ENCODE measurements at places on chromosomes 12 and 14.
A peak's percentile ranks its signal among the peaks of the same experiment; 100 is the strongest.

- H3K4me3 ChIP-seq = no peak overlapping the region
- H3K27ac ChIP-seq = no peak overlapping the region
- no peaks in the 10 kb centered on the region for H3K27me3 ChIP-seq
- H3K36me3 ChIP-seq = no peaks in the 10 kb centered on the region
- no peak for DNase-seq
Measured at GRCh38 chr12:28776220-28776619, 372.9 kb upstream of the FAR2 start.

DNA sequence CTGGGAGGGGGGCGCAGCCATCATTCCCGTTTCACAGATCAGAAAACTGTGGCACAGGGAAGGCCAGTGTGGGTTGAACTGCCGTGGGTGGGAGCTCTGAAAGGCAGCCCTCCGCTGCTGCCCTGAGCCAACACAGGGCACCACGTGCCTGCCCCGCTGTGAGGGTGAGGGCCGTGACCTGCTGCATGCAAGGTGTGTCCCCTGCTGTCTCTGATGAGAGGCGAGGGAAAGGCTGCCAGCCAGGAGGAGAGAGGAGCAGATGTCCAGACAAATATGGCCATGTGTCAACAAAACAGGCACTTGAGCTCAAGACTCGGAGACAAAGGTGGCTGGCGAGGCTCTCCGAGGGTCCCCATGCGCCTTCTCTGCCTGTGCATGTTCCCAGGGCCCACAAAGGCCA is 108.8 kb downstream of the RBM19 start:
- no peak overlapping the region for H3K27ac ChIP-seq
- no peak overlapping the region for H3K4me3 ChIP-seq
- peaks cover 54% of the 10 kb centered on the region for H3K36me3 ChIP-seq
- no peak for DNase-seq

DNA sequence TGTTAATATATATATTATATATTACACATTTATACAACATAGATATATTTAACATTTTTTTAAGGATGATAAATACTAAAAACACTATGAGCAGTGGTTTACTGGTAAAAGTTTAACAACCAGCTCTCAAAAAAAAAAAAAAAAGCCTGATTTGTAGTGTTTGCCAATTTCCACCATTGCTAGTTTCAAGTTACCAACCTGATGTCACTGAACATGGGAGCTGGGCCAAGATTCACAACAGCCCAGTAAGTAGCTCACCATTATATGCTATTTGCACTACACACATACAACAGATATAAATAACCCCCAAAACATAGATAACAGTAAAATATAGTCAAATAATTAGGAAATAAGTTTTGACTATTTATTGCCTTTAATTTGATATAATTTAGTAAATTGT is 28.9 kb upstream of the TMX1 start:
- H3K4me1 ChIP-seq = no peaks in the 10 kb centered on the region
- no peak overlapping the region for H3K4me3 ChIP-seq
- H3K36me3 ChIP-seq = no peaks in the 10 kb centered on the region
- no peak overlapping the region for H3K27ac ChIP-seq
- no peak for DNase-seq

GRCh38 chr14:89128311-89129026 is 288.6 kb downstream of the FOXN3 start:
- H3K27me3 ChIP-seq = no peaks in the 10 kb centered on the region
- DNase-seq = no peak
- H3K4me1 ChIP-seq = no peaks in the 10 kb centered on the region
- H3K27ac ChIP-seq = no peak overlapping the region

DNA sequence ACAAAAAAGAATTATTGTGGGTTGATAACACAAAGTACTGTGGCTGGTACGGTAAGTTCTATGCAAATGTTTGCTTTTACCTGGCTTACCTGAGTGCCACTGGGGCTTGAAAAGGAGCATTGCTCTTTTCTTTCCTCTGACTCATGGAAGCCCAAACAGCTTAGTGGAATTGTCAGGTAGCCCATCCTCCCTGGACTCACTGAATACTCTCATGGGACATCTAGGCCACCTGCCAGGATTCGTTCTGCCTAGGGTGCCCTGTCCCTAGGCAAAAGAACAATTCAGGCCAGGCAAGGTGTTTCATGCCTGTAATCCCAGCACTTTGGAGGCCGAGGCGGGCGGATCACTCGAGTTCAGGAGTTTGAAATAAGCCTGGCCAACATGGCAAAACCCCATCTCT is 22.5 kb upstream of the YAF2 start:
- H3K36me3 ChIP-seq = no peaks in the 10 kb centered on the region
- no peak overlapping the region for H3K27ac ChIP-seq
- no peaks in the 10 kb centered on the region for H3K27me3 ChIP-seq
- H3K4me3 ChIP-seq = no peak overlapping the region
- no peaks in the 10 kb centered on the region for H3K4me1 ChIP-seq

DNA sequence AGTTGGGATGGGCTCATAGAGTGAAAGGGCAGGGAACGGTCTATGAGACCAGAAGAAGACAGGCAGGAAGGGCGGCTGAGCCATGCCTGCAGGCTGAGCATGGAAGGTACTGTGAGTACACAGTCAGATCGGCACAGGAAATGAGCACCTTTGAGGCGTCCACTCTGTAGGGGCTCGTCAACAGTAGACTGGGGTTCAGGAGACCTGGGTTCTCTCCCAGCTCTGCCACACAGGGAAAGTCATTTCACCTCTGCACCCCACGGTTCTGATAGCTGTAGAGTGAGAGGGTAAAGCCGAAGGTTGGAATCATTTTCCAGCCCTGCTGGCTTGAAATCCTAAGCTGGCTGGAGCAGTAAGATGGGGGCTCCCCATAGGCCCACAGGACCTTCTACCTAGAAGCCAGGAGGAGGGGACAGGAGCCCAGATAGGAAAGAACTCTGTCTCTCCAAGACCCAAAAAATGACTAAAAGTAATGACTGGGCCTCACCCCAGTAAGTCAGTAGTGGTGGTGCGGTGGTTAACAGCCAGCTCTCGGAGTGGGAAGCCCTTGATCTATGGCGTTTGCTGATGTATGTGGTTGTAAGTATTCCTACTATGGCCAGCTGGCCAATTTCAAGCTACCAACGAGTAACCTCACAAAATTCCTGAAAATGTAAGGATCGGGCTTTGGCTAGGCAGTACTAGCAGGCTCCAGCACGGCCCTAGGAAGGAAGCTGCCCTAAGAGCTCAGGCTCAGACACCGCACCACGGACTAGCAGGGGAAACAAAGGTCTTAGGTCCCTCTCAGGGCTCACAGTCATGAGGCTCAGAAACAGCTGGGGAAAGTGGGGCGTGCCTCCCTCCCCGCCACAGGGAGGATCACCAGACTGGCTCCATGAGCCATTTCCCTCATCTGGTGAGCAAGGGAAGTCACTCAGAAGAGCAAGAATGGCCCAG is 10.3 kb upstream of the CD27 start:
- peaks cover 18% of the 10 kb centered on the region for H3K4me1 ChIP-seq
- DNase-seq = no peak
- no peaks in the 10 kb centered on the region for H3K27me3 ChIP-seq
- no peak overlapping the region for H3K27ac ChIP-seq

DNA sequence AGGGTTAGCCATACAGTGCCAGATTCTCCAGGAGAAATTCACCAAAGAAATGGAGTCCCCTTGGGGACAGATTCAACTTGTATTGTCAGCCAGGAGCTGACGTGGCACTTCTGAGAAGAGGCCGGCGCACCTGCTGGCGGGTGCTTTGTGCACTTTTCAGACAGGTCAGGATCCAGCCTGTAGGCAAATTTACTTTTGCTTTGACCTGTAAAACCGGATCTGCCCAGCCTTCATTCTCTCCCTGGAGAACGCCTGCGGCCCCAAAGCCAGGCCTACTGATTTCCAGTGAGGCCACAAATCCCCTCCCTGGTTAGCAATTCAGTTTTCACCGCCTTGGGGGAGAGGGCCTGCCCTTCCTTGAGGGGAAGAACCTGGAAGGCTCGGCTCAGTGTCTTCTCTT is 17.4 kb downstream of the P2RX4 start:
- DNase-seq = no peak
- H3K27ac ChIP-seq = no peak overlapping the region
- no peak overlapping the region for H3K4me3 ChIP-seq
- H3K27me3 ChIP-seq = no peaks in the 10 kb centered on the region
- peaks cover 18% of the 10 kb centered on the region for H3K4me1 ChIP-seq
- peaks cover 15% of the 10 kb centered on the region for H3K36me3 ChIP-seq

DNA sequence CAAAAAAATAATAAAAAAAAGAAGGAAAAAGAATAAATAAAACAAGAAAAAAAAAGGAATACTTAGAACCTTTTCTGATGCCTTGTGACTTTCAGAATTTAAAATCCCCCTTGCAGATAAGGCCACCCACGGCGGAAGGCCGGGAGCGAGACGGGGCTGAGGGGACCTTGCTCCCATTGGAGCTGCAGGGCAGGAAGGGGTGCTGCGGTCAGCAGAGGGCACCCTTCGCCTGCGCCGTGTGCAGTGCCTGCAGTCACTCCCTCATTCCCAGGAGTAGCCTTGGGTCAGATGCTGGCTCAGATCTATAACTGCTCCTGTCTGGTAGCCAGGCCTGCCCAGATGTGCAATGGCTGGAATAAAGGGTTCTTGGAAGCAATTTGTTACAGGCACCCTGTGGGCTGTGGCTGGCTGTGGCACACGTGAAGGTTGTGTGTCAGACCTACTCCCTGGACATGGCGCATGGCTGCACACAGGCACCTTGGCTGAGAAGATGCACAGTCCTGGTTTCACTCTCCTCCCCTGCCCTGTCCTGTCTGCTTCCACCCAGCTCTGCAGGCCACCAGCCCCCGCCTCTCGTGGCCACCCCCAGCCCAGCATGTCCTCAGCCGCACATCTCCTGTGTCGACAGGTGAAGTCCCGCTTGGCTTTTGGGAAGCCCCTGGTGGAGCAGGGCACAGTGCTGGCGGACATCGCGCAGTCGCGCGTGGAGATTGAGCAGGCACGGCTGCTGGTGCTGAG is 13.4 kb upstream of the ALDH2 start:
- H3K4me3 ChIP-seq = no peak overlapping the region
- H3K36me3 ChIP-seq = 0 out of 3 replicates have a peak, but pooled peaks cover 4% of the 10 kb centered on the region
- peaks cover 29% of the 10 kb centered on the region for H3K4me1 ChIP-seq
- H3K27me3 ChIP-seq = no peaks in the 10 kb centered on the region
- peak; percentile 84 for DNase-seq
- no peak overlapping the region for H3K27ac ChIP-seq

GRCh38 chr14:73630009-73630780 is 14.6 kb upstream of the DNAL1 start:
- H3K4me1 ChIP-seq = peaks cover 8% of the 10 kb centered on the region
- peak overlapping the region; percentile 8 for H3K27ac ChIP-seq
- H3K4me3 ChIP-seq = no peak overlapping the region
- H3K36me3 ChIP-seq = no peaks in the 10 kb centered on the region
- no peaks in the 10 kb centered on the region for H3K27me3 ChIP-seq

- H3K4me3 ChIP-seq = no peak overlapping the region
- H3K4me1 ChIP-seq = peaks cover 21% of the 10 kb centered on the region
- H3K27me3 ChIP-seq = no peaks in the 10 kb centered on the region
- DNase-seq = no peak
- H3K27ac ChIP-seq = no peak overlapping the region
Measured at GRCh38 chr12:124731869-124732268, 131.8 kb downstream of the SCARB1 start.

DNA sequence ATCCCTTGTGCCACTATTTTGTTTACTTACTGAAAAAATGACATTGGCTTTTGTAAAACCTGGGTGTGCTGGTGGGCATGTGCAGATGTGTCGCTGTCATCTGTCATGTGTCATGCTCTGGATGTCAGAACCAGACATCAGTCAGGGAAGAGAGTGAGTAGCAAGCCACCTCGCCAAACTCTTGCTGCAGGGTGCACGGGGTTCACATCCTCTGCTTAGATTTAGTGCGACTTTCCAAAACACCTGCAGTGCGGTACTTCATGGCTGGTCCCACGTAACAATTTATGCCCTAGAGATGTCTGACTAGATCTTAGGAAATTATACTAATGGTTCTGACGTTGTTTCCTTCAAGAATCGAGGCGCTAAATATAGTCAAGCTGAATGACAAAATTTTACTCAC is 106.7 kb downstream of the CRADD start:
- H3K27ac ChIP-seq = peak overlapping the region; percentile 51
- no peak overlapping the region for H3K4me3 ChIP-seq
- H3K27me3 ChIP-seq = no peaks in the 10 kb centered on the region
- peaks cover 24% of the 10 kb centered on the region for H3K4me1 ChIP-seq

- H3K36me3 ChIP-seq = no peaks in the 10 kb centered on the region
- no peak for DNase-seq
- no peaks in the 10 kb centered on the region for H3K27me3 ChIP-seq
- H3K27ac ChIP-seq = no peak overlapping the region
- no peaks in the 10 kb centered on the region for H3K4me1 ChIP-seq
- no peak overlapping the region for H3K4me3 ChIP-seq
Measured at GRCh38 chr12:119500209-119500608, 93.4 kb upstream of the TMEM233 start.

DNA sequence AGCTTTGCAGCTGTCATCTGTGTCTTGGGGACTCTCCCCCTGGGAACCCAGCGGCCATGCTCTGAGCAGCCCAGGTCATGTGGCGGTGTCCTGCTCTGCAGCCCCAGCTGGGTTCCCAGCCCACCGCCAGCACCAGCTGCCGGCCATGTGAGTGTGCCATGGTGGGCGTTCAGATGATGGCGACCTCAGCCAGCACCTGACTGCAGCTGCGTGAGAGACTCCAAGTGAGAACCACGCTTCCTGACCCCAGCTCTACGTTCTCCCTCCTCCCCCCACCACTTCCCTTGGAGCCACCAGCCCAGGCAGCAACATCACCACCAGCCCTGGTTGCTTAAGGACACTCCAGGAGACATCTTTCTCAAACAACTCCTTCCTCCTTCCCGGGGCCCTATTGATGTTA is 68.8 kb downstream of the SLC24A4 start:
- H3K27ac ChIP-seq = no peak overlapping the region
- H3K4me1 ChIP-seq = no peaks in the 10 kb centered on the region
- no peak overlapping the region for H3K4me3 ChIP-seq
- H3K27me3 ChIP-seq = peaks cover 39% of the 10 kb centered on the region
- DNase-seq = no peak

- H3K36me3 ChIP-seq = no peaks in the 10 kb centered on the region
- no peak overlapping the region for H3K27ac ChIP-seq
- DNase-seq = no peak
- no peak overlapping the region for H3K4me3 ChIP-seq
Measured at GRCh38 chr12:59517522-59517921, 78.3 kb upstream of the SLC16A7 start.

GRCh38 chr12:13952096-13952495 is 29.3 kb downstream of the GRIN2B start:
- H3K4me3 ChIP-seq = no peak overlapping the region
- no peak for DNase-seq
- H3K27ac ChIP-seq = no peak overlapping the region
- H3K4me1 ChIP-seq = no peaks in the 10 kb centered on the region

Measured in K562 (cell line).